SHP77 treated with DMSO at 0.1 percent for 48 hours (cell line): ENCODE measurements at places on chromosomes 13 and 19.

- DNase-seq = no peak
These were observed 68.8 kb downstream of the OXGR1 start for GRCh38 chr13:96925477-96925876.

DNA sequence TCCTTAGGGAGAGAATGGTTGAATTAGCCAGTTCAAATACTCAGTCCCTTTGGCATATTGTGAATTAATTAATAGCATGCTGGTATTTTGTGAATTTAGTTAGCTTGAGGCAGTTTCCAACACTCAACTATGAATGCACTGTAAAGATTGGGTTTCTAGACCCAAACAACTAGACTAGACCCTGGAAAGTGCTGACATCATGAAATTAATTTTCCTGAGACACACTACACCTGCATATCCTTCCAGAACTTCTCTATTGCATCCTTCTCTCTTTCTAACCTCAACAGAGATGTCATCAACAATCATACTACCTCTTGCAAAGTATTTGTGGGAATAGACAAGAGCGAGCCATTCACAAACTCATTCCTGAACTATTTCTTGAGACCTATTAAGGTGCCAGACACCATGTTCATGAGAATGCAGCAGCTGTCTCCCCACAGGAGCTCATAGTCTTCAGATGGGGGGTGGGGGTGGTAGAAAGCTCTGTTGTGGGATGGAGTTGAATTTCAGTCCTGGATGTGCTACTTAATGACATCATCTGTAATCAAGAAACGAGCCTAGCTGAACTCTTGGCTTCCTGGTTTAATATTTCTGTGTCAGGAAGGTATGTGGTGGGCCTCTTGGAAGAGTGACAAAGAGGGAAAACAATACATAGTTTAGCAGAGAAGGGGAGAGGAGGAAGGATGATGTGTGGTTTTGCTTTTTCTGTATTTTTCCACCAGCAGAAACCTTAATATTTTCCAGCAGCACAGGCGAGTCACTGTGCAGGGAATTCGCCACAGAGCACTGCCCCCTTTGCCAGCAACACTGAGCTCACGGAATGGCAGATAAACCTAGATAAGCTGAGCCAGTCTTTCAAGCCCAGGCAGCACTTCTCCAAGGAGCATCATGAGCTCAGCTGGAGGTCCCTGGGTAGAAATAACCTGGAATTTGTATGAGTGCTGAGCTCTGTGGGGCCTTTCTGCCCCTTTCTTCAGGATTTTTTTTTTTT is 53.1 kb upstream of the CYSLTR2 start:
- no peak for DNase-seq

GRCh38 chr19:51341976-51342580 is at the start of gene VSIG10L:
Gene VSIG10L, minus strand, starts transcription at chr19:51342139. Its CDS starts 15 bp downstream, at chr19:51342124.
- DNase-seq = no peak

GRCh38 chr13:87680298-87680697 is 9.1 kb downstream of the SLITRK5 start:
- peak; percentile 89 for DNase-seq

GRCh38 chr13:98411617-98412265 is 165.2 kb downstream of the STK24 start:
- no peak for DNase-seq

- no peak for DNase-seq
These were observed 12.9 kb downstream of the CCDC70 start for GRCh38 chr13:51874651-51875050.

DNA sequence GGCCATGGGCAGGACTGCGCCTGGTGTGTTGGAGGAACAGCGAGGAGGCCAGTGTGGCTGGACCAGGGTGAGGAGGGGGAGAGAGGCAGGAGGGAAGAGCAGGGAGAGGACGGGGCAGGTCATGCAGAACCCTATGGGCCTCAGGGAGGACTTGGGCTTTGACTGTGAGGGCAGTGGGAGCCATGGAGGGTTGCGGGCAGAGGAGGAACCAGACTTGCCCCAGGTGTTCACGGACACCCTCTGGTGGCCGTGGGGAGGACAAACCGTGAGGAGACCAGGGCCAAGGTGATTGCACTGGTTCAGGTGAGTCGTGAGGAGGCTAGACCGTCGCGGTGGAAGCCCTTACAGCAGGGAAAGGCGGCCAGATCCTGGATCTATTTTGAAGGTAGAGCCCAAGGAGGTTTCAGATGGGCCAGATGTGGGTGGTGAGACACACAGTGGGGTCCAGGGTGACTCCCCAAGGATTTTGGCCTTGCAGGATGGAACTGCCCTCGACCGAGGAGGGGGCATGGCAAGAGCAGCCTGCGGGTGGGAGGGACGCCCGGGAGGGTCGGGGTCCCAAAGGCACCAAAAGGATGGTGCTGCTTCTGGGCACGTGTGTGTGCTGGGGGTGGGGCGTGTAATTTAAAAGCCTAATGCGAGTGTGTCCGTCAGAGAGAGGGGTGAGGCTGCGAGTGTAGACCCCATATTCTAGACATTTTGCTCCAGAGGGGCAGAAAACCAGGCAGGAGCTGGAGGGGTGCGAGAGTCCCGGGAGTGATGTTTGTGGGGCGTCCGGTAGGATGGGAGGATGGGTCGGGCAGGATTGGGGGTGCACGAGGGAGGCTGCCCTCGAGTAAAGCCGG is 2.7 kb upstream of the REXO1 start:
- DNase-seq = no peak

GRCh38 chr13:108993346-108993745 is 363.9 kb downstream of the MYO16 start:
- DNase-seq = no peak

GRCh38 chr13:30715837-30716236 is 19.5 kb upstream of the ALOX5AP start:
- no peak for DNase-seq

DNA sequence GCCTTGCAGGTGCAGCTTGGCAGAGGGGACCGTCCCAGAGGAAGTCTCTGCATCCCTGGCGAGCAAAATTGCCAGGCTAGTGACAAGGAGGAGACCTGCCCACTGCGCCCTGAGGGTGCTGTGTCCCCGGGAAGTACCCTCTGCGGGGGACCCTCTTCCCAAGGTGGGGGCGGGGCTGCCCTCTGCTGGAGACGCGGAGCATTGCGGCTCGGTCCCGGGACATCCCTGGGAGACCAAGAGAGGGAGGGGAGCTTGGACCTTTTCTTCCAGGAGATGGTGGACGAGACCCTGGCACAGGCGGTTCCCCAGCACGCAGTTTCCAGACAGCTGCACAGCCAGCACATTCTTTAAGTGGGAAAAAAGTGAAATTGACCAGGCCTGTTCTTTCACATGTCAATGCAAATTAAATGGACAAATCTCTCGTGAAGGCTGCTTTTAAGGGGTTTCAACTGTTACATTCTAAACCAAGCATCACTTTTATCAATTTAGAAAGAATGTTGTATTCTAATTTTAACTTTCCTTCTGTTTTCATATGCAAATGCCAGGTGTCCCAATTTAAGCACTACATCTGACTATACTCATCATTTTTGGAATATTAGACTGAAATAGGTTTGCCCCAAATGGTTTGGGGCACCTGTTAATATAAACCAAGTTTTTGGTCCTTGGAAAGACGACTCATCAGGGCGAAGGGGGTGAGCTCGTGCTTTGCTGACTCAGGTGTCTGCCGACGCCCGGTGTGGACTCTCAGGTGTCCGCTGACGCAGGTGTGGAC is 60.7 kb downstream of the MCF2L start:
- no peak for DNase-seq

GRCh38 chr19:38559428-38560401 is 58.0 kb downstream of the MAP4K1 start:
- no peak for DNase-seq

DNA sequence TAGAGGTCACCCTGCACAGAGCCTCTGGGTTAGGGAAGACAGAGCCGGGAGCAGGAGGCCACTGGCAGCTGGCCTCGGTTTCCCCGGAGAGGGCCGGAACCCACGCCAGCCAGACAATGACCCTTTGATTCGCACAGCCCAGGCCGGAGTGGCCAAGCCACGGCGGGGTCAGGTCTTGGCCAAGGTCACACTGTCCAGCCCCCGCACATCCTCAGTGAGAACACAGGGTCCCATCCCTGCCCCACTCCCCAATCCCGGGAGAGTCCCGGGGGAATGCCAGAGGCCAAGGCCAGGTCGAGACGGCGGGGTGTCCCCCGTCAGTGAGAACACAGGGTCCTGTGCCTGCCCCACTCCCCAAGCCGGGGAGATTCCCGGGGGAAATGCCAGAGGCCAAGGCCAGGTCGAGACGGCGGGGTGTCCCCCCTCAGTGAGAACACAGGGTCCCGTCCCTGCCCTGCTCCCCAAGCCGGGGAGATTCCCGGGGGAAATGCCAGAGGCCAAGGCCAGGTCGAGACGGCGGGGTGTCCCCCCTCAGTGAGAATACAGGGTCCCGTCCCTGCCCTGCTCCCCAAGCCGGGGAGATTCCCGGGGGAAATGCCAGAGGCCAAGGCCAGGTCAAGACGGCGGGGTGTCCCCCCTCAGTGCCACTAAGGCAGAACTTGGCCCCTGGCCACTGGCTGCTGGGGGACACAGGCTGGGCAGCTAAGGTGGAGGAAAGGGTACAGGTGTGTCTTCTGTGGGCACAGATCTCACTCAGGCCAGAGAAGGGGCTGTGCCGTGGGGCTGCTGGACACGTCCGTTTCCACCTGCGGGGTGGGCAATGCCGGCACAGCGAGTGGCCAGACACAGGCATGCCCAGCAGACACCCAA is 1.7 kb upstream of the FSTL3 start:
- no peak for DNase-seq

GRCh38 chr19:15263361-15263985 is 31.2 kb upstream of the EPHX3 start:
- DNase-seq = no peak

DNA sequence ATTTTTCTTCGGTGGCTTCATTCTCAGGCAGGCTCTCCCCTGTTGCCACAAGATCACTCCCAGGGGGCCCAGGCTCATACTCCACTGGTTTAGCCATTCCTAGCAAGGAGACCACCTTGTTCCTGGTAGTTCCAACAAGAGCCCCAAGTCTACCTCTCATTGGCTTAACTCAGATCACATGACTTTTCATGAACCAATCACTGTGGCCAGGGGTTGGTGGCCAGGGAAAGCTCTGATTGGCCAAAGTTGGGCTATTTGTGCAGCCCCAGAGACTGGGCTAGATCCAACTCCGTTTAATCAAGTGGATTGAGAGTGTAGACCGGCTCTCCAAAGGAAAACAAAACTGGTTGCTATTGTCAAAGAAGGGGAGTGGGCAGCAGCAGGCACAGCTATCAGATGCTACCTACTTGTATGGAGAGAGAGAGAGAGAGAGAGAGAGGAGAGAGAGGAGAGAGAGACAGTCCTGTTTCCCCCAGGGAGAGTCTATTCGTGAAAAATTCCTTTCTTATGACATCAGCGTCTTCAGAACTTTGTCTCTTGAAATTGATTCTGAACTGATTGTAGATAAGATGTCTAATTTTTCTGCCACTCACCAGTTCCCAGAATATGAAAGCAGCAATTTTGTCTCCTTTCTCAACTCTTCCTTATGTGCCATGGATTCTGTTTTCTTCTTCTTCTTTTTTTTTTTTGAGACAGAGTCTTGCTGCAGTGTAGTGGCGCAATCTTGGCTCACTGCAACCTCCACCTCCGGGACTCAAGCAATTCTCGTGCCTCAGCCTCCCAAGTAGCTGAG is 5.9 kb downstream of the CEACAM19 start:
- no peak for DNase-seq

- no peak for DNase-seq
These were observed 79.6 kb upstream of the DOCK9 start for GRCh38 chr13:99057310-99057975.

DNA sequence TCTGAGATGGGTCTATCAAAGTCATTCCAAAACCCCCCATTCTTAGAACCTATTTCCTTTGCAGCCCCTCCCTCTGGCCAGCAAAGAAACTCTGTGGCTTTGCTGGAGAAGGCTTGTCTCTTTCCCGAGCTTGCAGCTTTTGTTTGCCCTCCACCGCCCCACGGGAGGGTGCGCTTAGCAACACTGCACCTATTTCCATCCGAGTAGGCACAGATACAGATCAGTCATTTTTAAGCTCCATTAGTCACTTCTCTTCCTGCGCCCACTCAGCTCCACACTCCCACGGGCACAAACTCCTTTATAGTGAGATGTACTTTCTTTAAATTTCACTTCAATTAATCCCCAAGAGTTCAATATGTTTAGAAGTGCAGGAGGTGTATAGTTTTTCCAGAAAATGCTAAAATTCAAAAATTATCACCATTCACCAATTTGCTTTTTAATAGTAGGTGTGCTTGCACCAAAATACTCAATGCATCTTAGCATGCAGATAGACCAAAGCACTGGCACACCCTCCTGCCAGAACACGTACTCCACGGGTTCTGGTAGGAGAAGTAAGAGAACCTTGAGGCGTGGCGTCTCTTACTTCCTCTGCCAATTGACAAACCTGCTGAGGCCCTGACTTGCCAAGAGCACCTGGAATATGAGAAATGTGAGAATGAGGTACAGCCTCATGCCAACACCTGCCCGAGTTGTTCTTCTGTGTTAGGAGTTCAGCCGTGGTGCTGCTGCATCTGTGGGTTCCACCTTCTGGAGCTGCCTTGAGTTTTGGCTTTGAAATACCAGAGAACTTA is 183.7 kb downstream of the TEX29 start:
- no peak for DNase-seq

DNA sequence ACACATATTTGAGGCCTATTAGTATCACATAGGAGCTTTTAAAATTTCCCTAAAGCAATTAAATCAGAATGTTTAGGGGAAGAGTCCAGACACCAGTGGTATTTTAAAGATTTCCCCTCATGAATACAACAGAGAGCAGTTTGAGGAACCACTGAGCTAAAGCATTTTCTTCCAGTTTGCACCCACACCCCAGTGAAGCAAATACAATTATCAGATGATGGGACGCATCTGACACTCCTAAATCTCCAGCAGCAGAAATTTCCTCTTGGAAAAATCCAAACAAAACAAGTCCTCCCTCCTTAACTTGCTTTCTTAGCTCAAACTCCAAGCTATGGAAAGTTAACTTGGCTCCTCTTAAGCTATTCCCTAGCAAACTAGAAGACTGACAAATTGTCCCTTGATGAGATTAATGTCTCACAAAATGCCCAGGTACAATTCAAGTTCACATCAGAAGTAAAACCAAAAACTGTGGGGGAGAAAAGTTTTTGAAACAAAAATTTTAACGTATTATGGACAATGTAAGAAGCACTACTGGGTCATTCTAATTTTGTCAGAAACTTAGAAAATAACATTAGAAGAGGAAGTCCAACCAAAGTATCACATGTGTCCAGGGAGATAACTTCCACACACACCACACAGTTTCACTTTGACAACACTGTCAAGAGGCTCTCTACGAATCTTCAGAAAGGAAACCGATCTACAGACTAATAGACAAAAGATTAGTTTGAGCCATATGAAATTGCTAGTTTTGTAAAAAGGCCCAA is 74.1 kb downstream of the ABCC4 start:
- no peak for DNase-seq

- no peak for DNase-seq
These were observed 17.7 kb downstream of the NFIX start for GRCh38 chr19:13012690-13013608.
